ENCODE measurements at places on chromosomes 4 and X. TPM values are rescaled to one million over a fixed set of nuclear protein-coding genes. Genes with fewer than 3 reads are reported as not detected.

The LRIT3 gene
- polyA plus RNA-seq, result 0.08 TPM

The SFRP2 gene
- not detected for polyA plus RNA-seq

The BANK1 gene
- polyA plus RNA-seq, result 0.89 TPM

The C4orf36 gene
- polyA plus RNA-seq, result not detected

The SPANXN2 gene
- not detected for polyA plus RNA-seq

The AWAT2 gene
- polyA plus RNA-seq, result not detected

The PNMA6F gene
- not detected for polyA plus RNA-seq

The CCDC158 gene
- polyA plus RNA-seq, result not detected

The PAGE4 gene
- polyA plus RNA-seq, result not detected

The GRIA2 gene
- polyA plus RNA-seq, result 854 TPM

The SH3BGRL gene
- polyA plus RNA-seq, result 163 TPM

The MRFAP1L1 gene
- 100 TPM for polyA plus RNA-seq

The L1CAM gene
- 7.2 TPM for polyA plus RNA-seq

The TCEANC gene
- 6.1 TPM for polyA plus RNA-seq

The MAGEA11 gene
- polyA plus RNA-seq, result not detected

The RAB9B gene
- polyA plus RNA-seq, result 15.4 TPM

The GYG2 gene
- polyA plus RNA-seq, result 1.8 TPM

The PGRMC2 gene
- 51.7 TPM for polyA plus RNA-seq

The NSUN7 gene
- polyA plus RNA-seq, result not detected

The GAGE13 gene
- not detected for polyA plus RNA-seq

The ZNF157 gene
- 0.17 TPM for polyA plus RNA-seq

The NWD2 gene
- 21.9 TPM for polyA plus RNA-seq

The XAGE1A gene
- polyA plus RNA-seq, result not detected

The PAGE5 gene
- not detected for polyA plus RNA-seq

The CXCL10 gene
- polyA plus RNA-seq, result not detected

The CT55 gene
- not detected for polyA plus RNA-seq

The LIMCH1 gene
- 86.4 TPM for polyA plus RNA-seq

The CFP gene
- not detected for polyA plus RNA-seq

The SERPINA7 gene
- polyA plus RNA-seq, result not detected

The CPE gene
- 852 TPM for polyA plus RNA-seq

The TKTL1 gene
- polyA plus RNA-seq, result not detected

The TRPC3 gene
- 361 TPM for polyA plus RNA-seq

The GAGE1 gene
- not detected for polyA plus RNA-seq

The GRID2 gene
- polyA plus RNA-seq, result 452 TPM

The ADGRG4 gene
- polyA plus RNA-seq, result not detected

The HAND2 gene
- not detected for polyA plus RNA-seq

The NAP1L3 gene
- 98.2 TPM for polyA plus RNA-seq

The STOX2 gene
- 22.7 TPM for polyA plus RNA-seq

The HERC6 gene
- polyA plus RNA-seq, result 10.1 TPM

The PPP2R2C gene
- 15.1 TPM for polyA plus RNA-seq

The DUSP9 gene
- polyA plus RNA-seq, result not detected

The FGD1 gene
- polyA plus RNA-seq, result 1.1 TPM

The ASMT gene
- polyA plus RNA-seq, result not detected

The TMEM150C gene
- 0.78 TPM for polyA plus RNA-seq

The GYPE gene
- 1.8 TPM for polyA plus RNA-seq

The NMU gene
- polyA plus RNA-seq, result 4.3 TPM

The FRG2 gene
- polyA plus RNA-seq, result not detected

The TRMT10A gene
- polyA plus RNA-seq, result 22.0 TPM

The MAD2L1 gene
- 9.4 TPM for polyA plus RNA-seq

The MAP9 gene
- polyA plus RNA-seq, result 235 TPM

The ZFYVE28 gene
- 7.0 TPM for polyA plus RNA-seq

The XPNPEP2 gene
- polyA plus RNA-seq, result not detected

The ZDHHC15 gene
- polyA plus RNA-seq, result 6.1 TPM

The XAGE2 gene
- polyA plus RNA-seq, result not detected

The FAM149A gene
- polyA plus RNA-seq, result 11.1 TPM

Data from Purkinje cell (primary cell).